ENCODE measurements at places on chromosomes 1 and 21. TPM values are rescaled to one million over a fixed set of nuclear protein-coding genes. Genes with fewer than 3 reads are reported as not detected.

GRCh38 chr1:89900791-89901708 lies 80.2 kb downstream of the LRRC8D start:
- no peak overlapping the region for H3K4me3 ChIP-seq
- peaks cover 34% of the 10 kb centered on the region for H3K4me1 ChIP-seq
- no peaks in the 10 kb centered on the region for H3K27me3 ChIP-seq

DNA sequence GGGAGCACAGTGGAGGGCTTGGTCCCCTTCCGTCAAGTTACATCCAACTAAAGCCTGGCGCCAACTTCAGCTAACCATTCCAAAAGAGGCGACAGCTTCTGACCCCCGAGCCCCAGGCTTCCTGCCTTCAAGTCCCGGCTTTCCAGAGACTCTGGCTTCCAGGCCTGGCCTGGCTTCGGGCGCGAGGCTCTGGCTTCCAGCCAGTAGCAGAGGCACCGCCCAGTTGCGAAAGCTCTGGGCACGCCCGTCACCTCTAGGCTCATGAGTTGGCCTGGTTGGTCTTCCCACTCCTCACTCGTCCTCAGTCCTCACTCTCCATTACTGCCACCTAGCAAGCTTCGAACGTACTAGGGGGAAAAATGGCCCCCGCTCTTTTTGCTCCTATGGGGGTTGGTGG lies 30.0 kb upstream of the C1orf185 start:
- no peak overlapping the region for H3K27ac ChIP-seq
- no peaks in the 10 kb centered on the region for H3K27me3 ChIP-seq
- no peak for DNase-seq

DNA sequence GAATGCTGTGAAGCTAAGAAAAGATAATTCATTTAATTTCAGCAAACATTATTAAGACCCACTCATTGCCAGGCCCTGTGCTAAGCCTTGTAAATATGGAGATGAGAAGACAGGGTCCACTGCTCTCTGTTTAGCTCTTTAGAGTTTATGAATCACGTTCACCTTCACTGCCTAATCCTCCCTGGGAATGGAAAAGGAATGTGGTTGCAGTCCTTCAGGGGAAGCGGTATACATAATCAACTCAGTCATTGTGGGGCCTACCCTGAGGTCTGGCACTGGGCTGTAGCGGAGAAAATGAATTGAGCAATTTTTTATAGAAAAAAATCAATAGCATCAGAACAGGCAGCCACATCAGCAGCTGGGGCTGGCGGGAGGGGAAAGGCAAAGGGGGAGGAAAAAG lies 412.1 kb upstream of the NFIA start:
- no peak overlapping the region for H3K27ac ChIP-seq
- peaks cover 10% of the 10 kb centered on the region for H3K4me1 ChIP-seq
- DNase-seq = no peak
- no peak overlapping the region for H3K4me3 ChIP-seq
- no peaks in the 10 kb centered on the region for H3K36me3 ChIP-seq

TMEM51 gene
- total RNA-seq = 5.2 TPM

HCRTR1 gene
- total RNA-seq = 0.06 TPM

- no peak overlapping the region for H3K27ac ChIP-seq
- no peak overlapping the region for H3K4me3 ChIP-seq
- peaks cover 25% of the 10 kb centered on the region for H3K4me1 ChIP-seq
- H3K36me3 ChIP-seq = no peaks in the 10 kb centered on the region
- DNase-seq = no peak
Observed at GRCh38 chr1:53319296-53320101, 8.4 kb downstream of the LRP8 start.

OR2T33 gene
- not detected for total RNA-seq

CFAP74 gene
- not detected for total RNA-seq
